NCI-H1694 (cell line): ENCODE measurements at places on chromosomes 5 and 9.
A peak's percentile ranks its signal among the peaks of the same experiment; 100 is the strongest.

DNA sequence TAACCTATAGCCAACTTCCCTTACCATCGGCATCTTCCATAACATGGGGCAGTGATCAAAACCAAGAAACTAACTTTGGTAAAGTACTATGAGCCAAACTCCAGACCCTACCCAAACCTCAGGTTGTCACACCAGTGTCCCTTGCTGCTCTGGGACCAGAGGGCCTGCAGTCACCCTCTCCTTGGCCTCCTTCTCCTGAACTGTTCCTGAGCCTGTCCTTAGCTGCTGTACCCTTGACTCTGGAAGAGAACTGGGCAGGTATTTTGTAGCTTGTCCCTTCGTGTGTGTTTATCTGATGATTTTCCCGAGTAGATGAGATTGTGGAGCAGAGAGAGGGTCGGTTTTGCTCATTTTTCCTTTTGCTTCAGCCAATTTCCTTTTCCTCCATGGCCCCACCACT lies 240.4 kb downstream of the SYK start:
- no peak for DNase-seq

DNA sequence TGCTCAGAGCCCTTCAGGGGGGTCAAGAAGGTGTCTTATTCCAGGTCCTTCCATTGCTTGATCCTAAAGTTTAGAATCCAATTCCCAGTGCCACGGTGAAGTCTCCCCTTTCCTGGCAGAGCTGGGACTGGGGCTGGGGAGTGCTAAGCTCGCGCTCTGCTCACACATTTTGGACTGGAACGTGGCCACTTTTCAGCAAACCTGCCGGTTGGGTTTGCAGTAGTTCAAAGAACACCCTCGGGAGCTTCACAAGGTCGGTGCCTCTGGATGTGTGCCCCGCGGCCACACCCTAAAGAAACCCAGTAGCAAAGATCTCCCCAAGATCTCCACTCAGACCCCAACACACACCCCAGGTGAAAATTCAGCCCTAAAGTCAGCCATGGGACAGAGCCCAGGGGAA lies at the start of gene C9orf152:
C9orf152 (minus strand) TSS at position 129 of the 400 bp plus-strand sequence. CDS start 580 bp downstream, outside the sequence.
- DNase-seq = no peak

DNA sequence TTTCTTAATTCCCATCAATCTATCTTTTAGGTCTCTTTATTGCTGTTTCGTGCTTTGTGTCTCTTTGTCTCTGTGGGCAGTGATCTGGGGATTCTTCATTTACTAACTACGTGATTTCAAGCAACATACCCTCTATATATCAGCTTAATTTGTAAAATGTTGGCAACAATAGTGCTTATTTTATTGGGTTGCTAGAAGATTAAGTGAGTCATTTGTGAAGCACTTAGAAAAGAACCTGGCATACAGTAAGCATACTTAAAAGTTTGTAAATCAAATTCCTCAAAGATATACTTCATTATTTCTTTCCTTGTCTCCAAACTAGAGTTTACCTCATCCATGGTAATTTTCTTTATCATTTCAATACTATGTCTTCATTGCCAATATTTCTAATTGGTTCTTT lies 669.7 kb downstream of the MAT2B start:
- DNase-seq = no peak

- DNase-seq = no peak
Measured at GRCh38 chr5:41181691-41182564, 31.4 kb downstream of the C6 start.

DNA sequence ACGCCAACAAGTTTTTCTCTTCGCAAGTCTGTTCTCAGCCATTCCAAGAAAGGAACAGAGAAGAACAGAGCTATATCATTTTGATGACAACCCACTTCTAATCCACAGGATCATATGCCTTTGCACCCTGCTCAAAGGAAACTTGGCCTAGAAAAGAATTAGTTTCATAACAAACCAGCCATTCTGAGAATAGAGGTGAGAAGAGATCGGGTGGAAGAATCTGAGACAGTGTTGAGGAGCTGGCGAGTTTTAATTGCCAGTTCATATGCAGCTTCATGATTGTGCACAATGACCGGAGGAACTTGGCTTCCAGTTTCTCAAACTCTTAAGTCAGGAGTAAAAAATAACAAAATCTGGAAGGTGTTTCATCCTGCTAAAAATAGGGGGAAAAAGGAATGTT lies 380.0 kb downstream of the NR2F1-AS1 start:
- no peak for DNase-seq

DNA sequence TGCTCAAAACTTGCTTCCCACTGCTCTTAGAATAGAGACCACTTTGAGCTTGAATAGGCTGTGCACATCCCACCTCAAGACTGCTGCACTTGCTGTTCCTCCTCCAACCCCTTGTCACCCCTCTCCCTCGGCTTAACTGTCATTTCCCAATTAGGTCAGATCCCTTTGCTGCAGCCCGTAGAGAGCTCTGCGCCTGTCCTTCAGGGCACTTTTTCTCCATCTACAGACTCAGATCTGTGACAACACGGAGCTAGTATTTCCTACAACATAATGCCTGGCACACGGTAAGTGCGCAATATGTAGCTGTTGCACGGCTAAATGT lies 485 bp upstream of the HABP4 start:
- no peak for DNase-seq

DNA sequence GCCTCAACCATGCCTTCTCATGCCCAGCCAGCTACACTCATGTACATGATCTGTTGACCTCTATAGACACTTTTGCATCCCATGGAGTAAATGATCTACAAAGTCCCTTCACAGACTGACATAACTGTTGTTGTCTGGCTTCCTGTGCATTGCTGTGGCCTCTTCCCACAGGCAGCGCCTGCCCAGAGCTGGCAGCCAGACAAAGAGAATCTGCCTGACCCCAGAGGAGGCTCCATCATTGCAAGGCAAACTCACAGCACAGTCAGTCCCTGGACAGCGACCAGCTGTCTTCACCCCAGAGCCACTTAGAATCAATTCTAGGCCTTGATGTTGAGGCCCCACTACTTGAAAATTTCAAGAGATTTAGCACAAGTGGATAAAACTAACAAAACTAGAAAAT lies 65.5 kb downstream of the INSYN2B start:
- DNase-seq = no peak

- DNase-seq = no peak
Measured at GRCh38 chr9:128628471-128629048, 28.1 kb downstream of the DYNC2I2 start.

DNA sequence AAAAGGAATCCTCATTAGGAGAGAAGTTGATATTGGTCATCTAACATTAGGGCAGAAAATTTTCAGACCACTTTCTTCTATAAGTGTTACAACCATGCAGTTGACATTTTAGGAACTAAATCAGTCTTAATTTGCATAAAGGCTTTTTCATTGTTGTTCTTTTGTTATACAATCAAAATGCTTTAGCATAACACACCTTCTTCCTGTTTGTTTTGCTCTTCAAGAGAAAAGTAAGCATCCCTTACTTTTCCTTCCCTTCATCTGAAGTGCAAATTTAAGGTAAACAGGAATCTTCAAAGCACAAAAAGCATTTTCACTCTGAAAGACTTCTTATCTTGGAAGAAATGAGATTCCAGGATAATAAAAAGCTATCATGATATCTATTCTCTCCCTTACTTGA lies 273.6 kb downstream of the PTPRD start:
- no peak for DNase-seq

DNA sequence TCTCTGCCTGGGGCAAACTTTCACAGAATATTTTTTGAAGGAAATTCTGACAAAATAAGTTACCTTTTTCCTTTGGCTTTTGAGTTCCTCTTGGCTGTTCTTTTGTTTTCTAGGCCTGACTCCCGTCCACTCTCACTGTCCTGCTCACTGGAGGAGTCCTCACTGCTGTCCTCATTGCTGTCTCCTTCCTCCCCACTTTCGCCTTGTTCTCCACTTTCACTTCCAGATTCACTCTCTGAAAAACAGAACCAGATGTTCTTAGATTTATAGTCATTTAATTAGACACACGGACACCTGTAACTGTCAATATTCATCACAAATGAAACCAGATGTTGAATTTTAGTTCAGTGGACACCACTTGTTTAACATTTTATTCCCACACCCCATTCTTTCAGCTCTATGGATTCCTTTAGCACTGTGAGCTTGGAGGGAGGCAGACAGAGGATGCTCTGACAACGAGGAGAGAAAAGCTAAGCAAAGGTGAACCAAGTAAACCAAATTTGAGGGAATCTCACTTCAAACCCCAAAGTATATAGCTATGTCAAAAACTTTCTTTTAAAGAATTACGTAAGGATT lies 180.7 kb downstream of the AP3B1 start:
- DNase-seq = no peak

GRCh38 chr5:92309336-92309991 lies 926.3 kb upstream of the ARRDC3 start:
- DNase-seq = peak; percentile 20

- DNase-seq = no peak
Measured at GRCh38 chr5:139523635-139524445, 37.3 kb upstream of the UBE2D2 start.

DNA sequence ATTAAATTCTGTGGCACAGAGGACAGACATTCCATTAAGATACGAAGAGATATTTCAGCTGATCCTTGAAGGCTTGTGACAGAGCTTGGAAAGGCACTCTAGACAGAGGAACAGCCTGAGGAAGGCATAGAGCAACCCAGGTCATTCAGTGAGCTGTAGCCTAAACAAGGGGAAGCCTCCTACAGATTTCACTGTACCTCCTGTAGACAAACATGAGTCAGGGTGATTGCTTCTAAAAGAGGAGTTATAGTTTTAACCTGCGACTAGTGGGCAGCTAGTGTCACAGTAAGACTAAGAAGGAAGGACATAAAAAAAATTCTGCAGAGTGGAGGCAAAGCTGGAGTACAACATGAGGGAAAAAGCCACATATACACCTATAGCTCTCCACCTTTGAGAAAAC lies 43.5 kb upstream of the ANKDD1B start:
- DNase-seq = no peak

DNA sequence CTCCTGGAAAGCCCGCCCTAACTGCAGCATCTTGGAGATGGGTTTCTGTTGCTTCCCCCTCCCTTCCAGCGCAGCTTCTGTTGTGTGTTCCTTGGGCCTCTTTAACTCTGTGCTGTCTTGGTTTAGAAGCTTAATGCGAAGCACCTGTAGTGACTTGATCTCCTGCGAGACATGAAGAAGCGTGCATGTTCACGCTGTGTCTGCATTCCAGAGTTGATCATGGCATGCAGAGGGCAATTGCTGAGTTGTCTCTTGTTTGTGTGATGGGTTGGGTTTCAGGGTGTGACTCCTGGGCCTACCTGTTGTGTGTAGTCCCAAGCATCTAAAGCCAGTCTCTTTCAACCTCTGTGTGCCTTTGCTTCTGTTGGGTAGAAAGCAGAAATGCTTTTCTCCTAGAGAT lies 155.6 kb downstream of the SMARCA2 start:
- DNase-seq = no peak

DNA sequence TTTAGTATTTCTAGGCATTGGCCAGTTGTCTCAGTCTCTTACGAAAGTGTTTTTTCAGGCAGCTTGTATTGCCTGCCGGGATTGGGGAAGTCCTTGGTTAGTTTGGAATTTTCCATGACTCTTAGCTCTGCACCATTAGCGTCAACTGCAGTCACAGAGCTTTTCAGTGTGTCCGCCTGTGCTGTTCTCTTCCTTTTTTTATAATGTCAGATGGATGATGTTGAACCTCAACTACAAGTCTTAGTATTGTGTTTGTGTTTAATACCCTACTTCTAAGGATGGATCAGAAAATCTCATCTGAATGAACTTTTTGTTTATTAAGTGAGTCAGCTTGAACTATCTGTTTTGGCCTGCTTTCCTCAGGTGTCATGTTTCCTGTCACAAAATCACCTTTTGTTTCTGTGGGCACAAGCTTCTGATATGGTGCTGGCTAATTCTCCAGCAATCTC lies 33.1 kb downstream of the ATP6V0E1 start:
- no peak for DNase-seq

DNA sequence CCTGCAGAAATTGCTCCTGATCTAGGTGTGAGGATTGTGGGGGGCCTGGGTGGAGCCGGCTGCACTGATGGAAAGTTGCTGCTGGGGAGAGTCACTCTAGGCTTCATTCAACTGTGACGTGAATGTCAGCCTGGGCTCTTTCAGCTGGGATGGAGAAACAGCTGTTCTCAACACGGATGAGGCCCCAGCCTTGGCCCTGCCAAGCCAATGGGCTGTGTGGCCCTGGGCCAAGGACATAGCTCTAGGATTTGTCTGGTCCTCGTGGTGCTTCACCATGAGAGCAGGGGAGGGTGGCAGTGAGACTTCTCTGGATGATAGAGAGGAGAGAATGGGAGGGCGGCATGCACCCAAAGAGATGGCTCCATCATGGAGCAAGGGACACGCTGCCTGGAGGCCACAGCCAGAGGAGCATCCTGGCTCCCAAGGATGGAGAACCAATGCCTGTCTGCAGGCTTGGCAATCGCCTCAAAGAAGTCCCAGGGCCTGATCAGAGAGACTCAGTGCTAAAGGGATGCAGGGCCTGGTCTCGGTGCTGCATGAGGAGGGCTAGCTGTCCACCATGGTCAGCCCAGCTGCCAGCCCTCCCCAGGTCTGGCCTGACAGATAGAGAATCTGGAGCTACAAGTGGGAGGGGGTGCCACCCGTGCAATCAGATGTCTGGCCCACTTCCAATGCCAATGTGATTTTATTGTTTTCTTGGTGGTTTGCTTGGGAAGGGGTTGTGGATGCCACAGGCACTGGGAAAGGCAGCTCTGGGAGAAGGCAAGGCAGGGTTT lies 141.0 kb downstream of the GADD45G start:
- DNase-seq = no peak

DNA sequence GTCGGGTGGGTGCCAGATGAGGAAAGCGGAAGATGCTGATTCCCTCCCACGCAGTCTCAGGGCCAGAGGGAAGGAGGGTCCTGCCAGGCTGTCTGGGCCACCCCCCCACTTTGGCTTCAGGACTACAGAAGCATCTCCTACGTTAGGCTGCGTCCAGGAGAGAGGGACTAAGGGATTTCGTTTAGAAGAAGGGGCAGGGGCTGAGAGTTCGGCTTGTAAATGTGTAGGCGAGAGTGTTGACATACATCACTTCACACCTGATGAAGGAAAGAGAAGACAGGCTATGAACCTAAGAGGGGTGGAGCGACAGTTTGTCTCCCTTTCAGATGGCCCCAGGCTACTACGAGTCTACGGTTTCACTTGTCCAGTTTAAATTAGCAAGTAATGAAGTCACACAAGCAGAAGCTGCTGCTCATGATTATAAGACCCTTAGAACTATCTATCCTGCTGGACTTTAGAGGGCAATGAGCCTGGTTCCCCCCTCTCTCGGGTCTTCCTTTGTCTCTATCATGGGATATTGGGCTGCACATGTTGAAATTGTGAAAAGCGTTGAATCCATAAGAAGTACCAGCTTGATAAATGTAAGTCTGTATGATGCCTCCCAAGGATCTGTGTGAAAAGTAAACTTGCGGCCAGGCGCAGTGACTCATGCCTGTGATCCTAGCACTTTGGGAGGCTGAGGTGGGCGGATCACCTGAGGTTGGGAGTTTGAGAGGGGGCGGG lies 193.0 kb downstream of the AOPEP start:
- DNase-seq = no peak
